CD4-positive, alpha-beta T cell (primary cell): ENCODE measurements at places on chromosomes 3 and 15.

DNA sequence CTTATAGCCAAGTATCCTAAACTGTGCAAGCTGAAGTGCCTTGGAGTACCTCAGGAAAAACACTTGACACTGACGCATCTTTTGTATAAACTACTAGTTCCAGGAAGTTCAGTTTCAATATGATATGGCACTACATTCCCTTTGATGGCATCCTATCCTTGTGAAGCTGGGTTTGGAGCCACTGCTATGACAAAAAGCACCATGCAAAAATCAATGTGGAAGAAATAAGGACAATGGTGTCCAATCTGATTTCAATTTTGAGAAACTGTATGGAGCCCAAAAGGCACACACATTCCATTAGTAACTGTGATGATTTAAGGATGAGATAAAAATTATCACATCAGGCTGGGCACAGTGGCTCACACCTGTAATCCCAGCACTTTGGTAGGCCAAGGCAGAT, 5.6 kb downstream of the RPS27L start:
- no peak for DNase-seq

- DNase-seq: no peak
Observed at GRCh38 chr15:50109076-50109987, 9.7 kb downstream of the ATP8B4 start.

- no peak for DNase-seq
Observed at GRCh38 chr3:178527981-178528380, 8.3 kb upstream of the KCNMB2 start.

DNA sequence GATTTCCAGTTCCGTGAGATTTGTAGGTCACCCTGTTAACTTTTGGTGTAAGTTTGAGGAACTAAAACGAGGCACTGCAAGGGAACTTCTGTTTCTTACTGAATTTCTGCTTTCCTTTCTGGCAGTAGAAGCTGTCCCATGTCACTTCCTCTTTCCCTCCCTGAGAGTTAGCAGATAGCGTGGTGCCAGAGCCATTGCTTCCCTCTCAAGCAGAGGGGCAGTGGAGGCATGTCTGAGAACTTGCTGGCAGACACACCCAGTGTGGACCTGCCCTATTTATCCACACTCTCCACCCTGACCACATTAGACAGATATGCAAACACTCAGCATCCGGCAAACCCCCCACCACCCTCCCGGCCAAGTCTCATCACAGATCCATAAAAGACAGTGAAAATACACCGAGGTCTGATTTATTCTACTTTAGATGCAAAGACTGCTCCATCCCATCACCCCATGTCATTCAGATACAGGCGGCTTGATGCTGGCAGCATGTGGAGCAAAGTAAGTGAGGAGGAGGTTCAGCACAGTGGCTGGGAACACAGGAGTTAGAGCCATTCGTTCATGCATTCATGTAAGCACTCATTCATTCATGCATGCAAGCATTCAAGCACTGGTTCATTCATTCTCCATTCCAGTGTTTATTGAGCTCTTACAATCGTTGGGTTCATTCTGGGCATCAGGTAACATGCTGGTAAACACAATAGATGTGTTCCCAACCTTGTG, 324.7 kb downstream of the SHQ1 start:
- DNase-seq: no peak

DNA sequence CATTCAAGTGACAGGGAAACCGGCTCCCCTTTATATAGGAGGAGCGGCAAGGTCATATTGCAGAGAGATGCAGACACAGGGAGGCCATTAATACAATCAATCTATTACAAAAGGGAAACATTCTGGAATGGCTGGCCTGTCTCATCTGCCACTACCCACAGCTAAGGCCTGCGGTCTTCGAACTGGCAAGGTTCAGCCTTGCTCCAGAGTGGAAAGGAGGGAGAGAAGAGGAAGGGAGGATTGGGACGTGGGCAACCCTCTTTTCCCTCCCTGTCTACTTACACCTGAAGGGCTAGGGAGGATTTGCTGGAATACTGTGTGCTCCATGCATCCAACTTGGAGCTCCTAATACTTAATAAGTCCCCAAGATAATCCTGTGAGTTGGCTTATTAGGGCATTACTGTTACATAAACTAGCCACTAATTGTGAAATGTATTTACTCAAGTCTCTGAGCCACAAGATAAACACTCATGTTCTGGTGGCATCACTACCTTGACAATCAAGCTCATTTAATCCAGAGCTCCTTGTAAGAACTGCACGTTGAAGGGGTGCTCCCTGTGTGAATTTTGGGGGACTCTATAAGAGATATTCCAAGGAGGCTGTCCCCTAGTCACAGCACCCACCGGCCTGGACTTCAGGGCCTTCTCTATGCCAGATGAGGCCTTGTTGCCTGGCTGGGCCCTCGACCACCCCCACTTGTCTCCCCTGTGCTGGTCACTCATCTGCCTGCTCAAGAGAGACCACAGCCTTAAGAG, 19.7 kb upstream of the CCDC174 start:
- no peak for DNase-seq

DNA sequence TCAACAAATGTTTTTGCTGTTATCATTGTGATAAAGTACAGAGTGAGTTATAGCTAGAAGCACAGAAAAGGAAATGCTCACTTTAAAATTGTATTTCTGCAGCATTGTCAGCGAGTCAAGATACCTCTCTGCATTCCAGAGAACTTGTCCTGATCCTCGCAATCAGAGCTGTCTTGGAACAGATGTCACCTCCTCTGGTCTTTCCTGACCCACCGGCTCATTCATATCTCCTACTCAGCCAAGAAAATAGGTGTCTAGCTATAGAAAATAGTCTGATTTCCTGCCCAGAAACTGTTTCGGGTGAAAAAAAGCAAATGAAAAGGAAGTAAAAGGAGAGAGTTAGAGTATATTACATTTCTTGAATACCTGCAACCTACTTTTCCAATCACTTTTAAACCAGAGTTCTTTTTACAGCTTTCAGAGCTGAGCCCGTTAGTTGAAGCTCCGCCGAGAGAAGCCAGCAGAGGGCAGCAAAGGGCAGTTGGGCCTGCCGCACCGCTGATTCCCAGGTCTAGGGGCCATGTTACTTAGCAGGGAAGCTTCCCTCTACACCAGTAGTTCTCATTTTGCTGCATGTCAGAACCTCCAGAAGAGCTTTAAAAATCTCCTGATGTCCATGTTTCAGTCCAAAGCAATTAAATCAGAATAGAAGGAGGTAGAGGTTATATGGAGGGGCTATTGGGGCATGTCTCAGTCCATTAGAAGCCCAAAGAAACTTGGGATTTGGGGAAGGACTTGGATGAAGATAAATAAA, 185.7 kb upstream of the THRB start:
- no peak for DNase-seq

GRCh38 chr15:101105059-101105891, 146.6 kb downstream of the CHSY1 start:
- no peak for DNase-seq

GRCh38 chr3:139758654-139759291, 81.0 kb upstream of the NMNAT3 start:
- DNase-seq: no peak

DNA sequence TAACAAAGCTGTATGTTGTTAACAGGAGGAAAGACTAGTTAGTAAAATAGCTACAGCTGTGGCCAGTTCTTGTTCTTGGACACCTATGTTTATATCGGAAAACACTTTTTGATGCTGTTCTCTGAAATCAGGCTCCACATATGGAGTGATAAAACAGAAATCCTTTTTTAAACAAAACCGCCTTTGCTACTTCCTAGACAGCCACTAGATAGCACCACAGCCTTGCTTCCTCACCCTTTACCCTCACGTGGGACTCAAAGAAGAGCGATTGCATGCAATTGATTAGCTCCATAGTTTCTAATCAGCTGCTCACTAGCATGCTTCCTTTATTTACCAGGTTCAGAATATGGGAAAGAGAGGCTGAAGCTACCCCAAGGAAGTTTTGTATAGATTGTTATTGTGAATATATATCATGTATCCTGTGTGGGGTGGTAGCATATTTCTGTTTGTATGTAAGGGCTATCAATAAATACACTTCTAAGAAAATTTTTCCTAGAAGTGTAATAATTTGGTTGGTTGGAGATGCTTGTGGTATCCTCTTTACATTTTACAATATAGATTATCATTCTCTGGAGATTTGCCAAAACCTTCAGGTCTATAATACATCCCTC, 4.3 kb upstream of the MTFMT start:
- no peak for DNase-seq

DNA sequence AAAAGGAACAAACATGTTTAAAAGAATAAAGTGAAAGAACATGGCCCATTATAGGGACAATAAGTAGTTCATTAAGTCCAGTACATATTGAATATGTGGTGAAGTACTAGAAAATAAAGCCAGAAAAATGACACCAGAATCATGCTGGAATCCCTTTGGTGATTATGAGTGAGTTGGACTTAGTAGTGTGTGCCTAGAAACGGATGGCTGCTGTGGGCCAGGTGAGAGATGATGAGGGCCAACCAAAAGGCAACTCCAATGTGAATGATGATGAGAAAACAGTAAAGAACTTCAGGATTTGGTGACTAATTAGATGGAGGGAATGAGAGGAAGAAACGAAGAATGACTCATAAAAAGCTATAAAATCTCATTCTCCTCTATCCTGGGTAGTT, 3.3 kb downstream of the CRYGS start:
- DNase-seq: no peak

GRCh38 chr15:95134431-95135110, 903.2 kb downstream of the MCTP2 start:
- no peak for DNase-seq

- DNase-seq: no peak
Observed at GRCh38 chr3:13976469-13976868, 96.6 kb upstream of the WNT7A start.

DNA sequence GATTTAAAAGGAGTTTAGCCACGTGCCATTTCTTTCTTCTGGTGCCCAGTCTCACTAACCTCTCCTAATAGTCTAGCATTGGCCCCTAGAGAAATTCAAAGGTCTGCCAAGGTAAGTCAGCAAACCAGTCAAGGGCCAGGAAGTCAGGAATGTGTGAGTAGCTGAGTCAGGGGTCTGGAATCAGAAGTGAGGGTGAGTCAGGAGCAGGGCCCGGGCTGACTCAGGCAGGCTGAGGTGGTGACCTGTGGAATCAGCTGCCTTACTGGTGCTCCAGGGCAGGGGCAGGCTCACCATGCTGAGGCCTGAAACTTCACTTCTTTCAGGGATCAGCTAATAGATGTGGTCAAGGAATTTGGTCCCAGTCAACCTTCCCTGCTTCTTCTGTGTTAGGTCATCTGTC, 105.8 kb upstream of the MYZAP start:
- DNase-seq: no peak

- no peak for DNase-seq
Observed at GRCh38 chr15:62807539-62808130, 234.9 kb upstream of the TPM1 start.

- DNase-seq: peak; percentile 4
Observed at GRCh38 chr15:64355348-64355943, 527 bp downstream of the CSNK1G1 start.

DNA sequence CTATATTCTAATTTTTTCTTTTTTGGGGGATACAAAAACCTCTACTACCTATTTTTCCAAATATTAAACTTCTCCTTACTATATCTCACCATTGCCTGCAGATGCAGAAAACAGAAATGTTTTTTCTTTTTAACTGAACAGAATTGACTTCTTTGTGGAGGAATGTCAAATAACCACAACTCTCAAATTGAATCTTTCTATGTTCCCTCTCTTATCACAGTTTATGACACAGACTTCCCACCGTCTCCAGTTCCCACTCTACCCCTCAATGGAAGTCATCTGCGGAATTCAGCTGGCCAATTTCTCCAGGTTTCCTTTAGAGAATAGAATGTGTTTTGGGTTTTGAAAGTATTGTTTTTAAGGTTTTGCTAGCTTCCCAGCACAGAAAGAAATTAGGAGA, 77.0 kb downstream of the NR2F2 start:
- no peak for DNase-seq

DNA sequence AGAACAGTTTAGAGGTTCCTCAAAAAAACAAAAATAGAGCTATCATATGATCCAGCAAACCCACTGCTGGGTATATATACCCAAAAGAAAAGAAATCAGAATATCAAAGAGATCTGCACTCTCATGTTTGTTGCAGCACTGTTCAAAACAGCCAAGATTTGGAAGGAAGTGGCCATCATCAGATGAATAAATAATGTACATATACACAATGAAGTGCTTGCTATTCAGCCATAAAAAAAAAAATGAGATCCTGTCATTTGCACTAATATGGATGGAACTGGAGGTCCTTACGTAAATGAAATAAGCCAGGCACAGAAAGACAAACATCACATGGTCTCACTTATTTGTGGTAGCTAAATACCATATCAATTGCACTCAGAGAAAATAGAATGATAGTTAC, 58.4 kb downstream of the SCAPER start:
- no peak for DNase-seq

- no peak for DNase-seq
Observed at GRCh38 chr3:125324341-125324740, 50.8 kb downstream of the ZNF148 start.

- DNase-seq: no peak
Observed at GRCh38 chr3:124593442-124593829, 136.8 kb upstream of the UMPS start.

- DNase-seq: no peak
Observed at GRCh38 chr3:34248352-34248751, 449.9 kb downstream of the PDCD6IP start.

GRCh38 chr3:190375246-190375645, 12.7 kb upstream of the CLDN16 start:
- no peak for DNase-seq

DNA sequence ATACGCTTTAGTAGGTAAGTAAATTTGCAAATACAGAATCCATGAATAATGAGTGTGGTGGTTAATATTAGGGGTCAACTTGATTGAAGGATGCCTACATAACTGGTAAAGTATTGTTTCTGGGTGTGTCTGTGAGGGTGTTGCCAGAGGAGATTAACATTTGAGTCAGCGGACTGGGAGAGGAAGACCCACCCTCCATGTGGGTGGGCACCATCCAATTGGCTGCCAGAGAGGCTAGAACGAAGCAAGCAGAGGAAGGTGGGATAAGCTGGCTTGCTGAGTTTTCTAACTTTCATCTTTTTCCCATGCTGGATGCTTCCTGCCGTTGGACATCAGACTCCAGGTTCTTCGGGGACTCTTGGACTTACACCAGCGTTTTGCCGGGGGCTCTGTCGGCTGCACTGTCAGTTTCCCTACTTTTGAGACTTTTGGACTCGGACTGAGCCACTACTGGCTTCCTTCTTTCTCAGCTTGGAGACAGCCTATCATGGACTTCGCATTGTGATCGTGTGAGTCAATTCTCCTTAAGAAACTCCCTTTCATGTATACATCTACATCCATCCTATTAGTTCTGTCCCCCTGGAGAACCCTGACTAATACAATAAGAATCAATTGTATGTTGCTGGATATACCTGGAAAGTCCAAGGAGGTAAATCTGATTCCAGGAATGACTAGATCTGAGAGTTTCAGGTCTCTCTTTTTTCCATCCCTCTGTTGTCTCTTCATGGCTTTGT, 25.8 kb upstream of the NEDD4 start:
- DNase-seq: no peak
